ENCODE measurements at places on chromosomes 3 and 15.

DNA sequence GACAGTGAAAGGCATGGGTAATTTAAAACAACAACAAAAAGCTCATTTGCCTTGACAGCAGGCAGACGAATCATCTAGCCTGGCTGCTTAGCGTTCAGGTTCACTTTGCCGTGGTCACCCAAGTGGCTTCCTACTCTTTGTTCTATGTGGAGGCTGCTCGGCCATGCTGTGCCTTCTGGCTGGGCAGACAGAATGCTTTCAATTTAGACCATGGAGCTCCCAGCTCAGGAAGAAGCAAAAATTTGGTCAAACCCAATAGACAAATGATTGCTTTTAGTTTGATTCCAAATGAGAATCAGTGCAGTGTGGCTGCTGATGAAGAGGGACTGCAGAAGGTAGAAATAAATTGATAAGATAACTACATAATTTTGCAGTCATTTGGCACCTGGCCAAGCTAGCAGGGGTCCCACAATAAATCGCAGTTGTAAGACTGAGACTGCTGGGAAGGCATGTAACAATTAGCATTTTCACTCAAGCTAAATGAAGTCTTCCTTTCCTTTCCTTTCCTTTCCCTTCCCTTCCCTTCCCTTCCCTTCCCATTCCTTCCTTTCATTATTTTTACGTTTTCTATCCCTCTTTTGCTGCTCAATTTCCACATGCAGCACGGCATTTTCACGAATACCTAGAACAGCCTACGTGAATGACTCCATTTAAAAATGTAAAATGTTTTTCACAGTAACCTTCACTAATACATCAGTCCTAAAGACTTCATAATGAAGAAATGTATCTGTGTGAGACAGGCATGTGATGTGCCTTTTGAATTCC is 360.4 kb upstream of the TGFBR2 start:
- no peak for DNase-seq

DNA sequence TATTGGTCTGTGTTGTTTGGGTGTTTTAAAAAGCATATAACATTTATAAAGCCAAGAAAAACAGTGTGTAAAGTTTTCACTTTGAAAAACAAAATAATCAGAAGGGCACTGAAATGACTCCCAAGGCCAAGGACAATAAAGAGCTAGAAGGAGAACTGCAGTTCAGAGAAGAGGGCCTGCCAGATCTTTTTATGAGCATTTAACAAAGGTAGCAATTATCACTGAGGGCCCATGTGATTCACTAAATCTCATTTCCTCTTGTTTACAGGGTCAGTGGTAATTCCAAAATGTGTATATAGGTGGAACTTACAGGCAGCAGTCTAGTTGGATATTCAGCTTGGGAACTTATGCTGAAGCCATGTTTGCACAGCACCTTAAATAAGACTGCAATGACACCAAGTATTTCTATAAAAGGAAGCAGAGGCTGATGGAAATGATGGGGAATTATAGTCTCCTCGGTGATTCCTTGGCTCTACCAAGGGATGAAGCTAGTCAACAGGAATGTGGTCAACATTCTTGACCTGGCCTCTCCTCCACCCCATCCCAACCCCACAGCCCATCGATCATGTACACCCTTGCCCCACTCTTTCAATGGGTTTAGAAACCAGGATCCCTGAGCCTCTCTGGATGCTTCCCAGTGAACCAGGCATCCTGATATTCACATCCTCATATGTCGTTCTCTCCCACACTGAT is 54.4 kb upstream of the THUMPD3 start:
- DNase-seq, result no peak

GRCh38 chr15:74173380-74174218 is at the start of gene ISLR:
TSS of gene ISLR (plus strand) at chr15:74173710. CDS start at chr15:74174859, 1,149 bp downstream.
- no peak for DNase-seq

DNA sequence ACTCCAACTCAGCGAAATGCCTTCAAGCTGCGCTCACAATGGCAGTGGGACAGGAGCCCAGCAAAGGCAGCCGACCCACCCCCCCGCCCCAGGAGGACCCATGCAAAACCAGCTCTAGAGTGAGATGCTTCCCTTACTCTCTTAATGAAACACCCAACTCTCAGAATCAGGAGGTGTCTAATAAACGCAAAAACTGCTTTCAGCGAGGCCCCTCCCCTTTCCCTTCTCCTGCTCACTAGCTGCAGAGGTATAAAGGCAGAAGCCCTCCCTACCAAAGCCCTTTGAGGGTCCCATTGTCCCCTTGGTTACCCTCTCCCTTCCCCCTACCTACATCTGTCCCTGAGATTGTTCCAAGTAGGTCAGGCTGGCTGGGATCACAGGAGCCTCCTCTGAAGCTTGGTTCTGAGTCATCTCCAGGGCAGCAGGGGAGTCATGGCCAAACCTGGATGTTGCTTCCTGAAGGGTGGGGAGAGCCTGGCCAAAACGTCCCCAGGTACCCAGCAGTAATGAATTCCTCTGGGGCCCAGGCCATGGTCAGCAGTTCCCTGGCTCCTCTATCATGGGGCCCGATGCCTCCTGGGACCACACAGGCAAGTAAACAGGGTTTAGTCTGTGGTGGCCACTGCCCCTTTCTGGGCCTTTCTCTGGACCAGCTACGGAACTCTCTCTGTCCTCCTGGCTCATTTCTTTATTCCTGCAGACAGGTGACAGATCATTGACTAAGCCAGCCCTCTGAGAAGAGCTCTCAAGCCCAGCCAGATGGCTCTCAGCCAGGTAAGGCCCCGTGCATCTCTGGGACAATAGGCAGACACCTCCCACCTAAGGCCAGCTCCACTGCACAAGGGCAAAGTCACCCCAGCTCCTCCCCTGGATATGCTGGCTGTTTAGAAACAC is 8.6 kb downstream of the KLHL25 start:
- DNase-seq, result no peak

- DNase-seq, result no peak
Observed at GRCh38 chr3:38084334-38085310, 45.6 kb downstream of the DLEC1 start.

- no peak for DNase-seq
Observed at GRCh38 chr15:70358871-70359647, 261.3 kb upstream of the TLE3 start.

GRCh38 chr3:79125313-79125984 is 642.3 kb downstream of the ROBO1 start:
- DNase-seq, result no peak

GRCh38 chr3:176798680-176799079 is 398.6 kb downstream of the TBL1XR1 start:
- DNase-seq, result no peak

DNA sequence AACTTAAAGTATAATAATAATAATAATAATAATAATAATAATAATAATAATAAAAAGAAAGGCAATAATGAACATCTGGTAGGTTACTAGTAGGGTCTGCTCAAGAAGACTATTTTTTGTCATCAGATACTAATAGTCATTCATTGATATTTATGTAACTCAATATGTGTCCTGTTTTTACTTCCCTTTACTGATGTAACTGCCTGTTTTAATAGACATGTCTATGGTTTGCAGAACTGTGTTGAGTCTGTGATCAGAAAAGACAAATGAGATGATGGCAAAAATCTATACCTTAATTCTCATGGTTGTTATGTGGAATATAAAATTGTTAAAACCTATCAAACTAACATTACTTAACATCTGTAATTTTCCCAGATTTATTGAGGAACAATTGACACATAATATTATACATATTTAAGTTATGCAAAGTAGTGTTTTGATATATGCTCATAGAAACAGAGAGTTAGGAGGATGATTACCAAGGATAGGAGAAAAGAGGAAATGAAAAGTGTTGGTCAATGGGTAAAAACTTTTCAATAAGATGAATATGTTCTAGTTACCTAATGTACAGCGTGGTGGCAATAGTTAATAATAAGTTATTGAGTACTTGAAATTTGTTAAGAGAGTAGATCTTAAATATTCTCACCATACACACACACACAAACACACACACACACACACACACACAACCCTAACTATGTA is 699.4 kb downstream of the ZPLD1 start:
- no peak for DNase-seq

- DNase-seq, result no peak
Observed at GRCh38 chr3:151615464-151615863, 118.3 kb upstream of the AADACL2 start.

GRCh38 chr15:87732976-87733375 is 523.6 kb downstream of the NTRK3 start:
- no peak for DNase-seq

DNA sequence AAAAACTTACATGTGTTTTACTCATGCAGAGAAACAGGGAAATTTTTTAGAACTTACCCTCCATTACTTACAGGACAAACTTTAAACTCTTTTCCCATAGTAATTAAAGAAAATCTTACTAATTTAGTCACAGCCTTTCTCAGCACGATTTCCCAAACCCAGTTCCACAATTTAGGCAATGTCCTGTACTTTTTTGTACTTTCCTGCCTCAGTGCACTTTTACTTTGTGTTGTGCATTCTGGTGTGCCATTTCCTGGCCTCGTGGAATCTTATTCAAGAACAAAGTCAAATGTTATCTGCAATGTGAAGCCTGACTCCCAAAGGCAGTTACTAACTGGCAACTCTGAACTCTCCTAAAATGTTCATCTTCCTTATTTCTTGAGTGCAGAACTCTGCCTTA is 1.9 kb downstream of the SLC33A1 start:
- DNase-seq, result no peak

GRCh38 chr3:52685285-52685708 is 416 bp downstream of the PBRM1 start:
- peak; percentile 19 for DNase-seq

- DNase-seq, result no peak
Observed at GRCh38 chr3:69012800-69013252, 658 bp downstream of the EOGT start.

DNA sequence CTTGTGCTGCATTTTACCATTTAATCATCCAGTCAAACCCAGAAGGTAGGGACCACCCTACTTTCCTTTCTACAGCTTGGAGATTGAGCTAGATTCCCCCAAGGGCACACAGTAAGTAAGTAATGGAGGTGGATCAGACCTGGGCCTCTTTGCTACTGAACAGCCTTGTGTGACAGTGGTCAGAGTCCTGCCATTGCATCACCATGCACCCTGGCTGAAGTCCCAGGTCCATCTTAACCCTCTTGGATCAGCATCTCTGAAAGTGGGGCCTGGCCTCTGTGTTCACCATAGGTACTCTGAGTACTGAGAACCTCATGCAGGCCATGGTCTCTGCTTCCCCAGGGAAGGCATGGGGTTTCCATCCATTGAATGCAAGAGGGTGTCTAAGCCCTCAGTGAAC is 34.5 kb upstream of the ATP10A start:
- no peak for DNase-seq

DNA sequence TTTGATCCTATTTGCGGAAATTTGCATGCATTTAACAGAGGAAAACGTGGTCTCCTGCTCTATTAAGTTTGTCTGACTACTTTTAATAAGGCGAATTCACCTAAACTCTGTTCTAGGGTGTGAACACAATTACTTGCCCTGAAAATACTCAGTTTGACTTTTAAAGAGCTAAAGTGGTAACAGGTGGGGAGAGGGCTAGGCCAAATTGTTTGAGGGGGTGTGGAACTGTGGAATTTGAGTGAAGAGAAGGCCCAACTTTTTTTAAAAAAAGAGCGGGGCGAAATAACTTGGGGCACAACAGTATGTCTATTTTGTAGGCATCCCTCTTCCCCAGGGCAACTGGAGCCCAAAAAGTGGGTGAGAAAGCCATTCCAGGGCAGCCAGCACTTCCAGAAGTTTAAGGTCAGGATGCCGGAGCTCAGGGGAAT is 580 bp upstream of the FXR1 start:
- DNase-seq, result no peak

DNA sequence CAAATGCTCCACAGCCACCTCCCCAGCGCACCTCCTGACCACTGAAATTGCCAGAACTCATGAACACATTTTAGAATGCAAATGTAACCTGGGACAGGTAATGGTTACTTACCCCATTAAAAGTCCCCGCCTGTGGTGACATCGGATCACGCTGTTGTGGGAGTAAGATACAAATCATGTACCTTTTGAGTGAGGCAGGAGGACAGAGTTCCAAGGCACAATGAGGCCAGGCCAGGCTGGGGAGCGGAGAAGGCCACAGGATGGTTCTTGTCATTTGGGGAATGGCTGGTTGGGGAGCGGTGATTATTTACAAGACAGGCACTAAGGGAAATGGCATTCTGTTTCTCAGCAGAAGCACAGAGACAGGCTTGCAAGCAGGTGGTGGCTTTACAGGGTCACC is 490.0 kb downstream of the EDEM1 start:
- no peak for DNase-seq

DNA sequence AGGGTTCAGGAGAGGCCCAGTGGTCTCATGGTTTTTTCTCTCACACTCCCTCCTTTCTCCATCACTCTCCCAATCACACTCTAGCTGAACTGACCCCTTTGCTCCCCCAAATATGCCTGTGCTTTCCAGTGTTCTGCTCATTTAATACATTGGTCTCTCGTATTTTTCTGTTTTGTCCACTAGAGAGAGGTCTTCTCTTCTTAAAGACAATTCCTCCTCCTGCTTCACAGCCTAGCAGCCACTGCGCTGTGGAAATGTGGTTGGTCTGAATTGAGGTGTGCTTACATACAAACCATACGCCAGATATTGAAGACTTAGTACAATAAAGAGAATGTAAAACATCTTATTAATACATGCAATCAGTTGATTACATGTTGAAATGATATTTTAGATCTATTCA is 60.6 kb upstream of the XCR1 start:
- no peak for DNase-seq

GRCh38 chr3:132694991-132695390 is 27.2 kb downstream of the NPHP3 start:
- DNase-seq, result no peak

GRCh38 chr3:31103623-31104180 is 209.2 kb upstream of the GADL1 start:
- DNase-seq, result no peak

DNA sequence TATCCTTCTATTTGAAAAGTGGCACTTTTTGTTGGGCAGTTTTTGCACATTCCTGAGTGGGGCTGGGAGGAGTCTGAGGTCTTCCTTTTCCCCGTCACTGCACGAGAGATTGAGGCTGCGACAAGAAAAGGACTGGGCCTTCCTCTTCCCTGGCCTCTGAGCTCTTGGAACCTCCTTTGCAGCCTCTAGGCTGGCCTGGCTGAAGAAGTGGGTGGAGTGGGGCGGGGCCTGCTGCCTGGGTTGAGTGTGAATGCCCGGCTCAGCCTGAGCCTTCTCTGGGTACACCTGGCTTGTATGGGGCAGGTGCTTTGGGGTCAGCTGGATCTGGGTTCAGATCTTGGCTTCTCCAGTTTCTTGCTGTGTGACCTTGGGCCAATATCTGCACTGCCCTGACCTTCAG is 43.1 kb downstream of the PLXNA1 start:
- DNase-seq, result no peak

- DNase-seq, result no peak
Observed at GRCh38 chr15:33738941-33739664, 229.2 kb upstream of the CHRM5 start.

GRCh38 chr15:68228143-68228970 is 1.2 kb downstream of the CLN6 start:
- DNase-seq, result no peak

DNA sequence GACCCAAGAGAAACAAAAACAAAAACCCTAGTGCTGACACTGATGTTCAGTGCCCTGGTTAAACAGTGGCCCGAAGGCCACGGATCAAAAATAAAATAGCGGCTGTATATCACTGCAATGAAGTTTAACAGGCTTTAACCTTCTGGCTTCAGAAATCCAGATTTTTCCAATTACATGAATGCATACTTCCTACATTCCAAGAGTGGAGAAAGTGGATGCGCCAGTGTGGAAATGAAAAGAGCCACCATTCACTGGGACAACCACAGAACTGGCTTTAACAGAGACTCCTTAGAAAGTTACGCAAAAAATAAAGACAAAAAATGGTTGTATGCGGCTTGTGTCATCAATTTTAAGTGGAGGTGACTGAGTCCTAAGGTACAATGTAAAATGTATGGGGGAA is 522.2 kb downstream of the FHIT start:
- DNase-seq, result no peak

GRCh38 chr15:62046078-62046743 is 14.0 kb downstream of the VPS13C start:
- no peak for DNase-seq
